ENCODE measurements at places on chromosomes 1 and 21. TPM values are rescaled to one million over a fixed set of nuclear protein-coding genes. Genes with fewer than 3 reads are reported as not detected.

GRCh38 chr1:26099780-26100179, 11.8 kb upstream of the PDIK1L start:
- no peak for DNase-seq

DNA sequence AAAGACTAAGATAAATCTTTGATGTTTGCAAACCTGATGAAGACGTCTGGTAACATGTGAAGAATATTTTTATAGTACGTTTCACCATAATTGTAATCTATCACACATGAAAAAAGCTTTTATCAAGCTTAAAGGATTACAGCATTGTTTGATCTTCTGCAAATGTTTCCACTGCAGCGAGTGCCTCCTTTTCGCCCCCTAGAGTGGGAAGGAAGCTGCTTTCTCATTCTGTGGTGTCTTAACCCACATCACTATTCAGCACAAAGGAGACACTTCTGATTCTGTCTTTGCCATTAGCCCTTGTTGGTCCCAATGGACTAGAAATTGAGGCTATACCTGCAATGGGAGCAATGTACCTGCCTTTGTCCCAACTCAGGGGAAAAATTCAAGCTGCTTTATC, 46.0 kb upstream of the IL12RB2 start:
- no peak for DNase-seq

GRCh38 chr1:6206520-6206855, 569 bp downstream of the RNF207 start:
- DNase-seq = no peak

- no peak for DNase-seq
Observed at GRCh38 chr1:62384276-62385005, 52.4 kb upstream of the USP1 start.

Gene VWA5B1
- not detected for total RNA-seq
